Activated CD4-positive, alpha-beta T cell treated with anti-CD3 and anti-CD28 coated beads, Interleukin-2, amount 50 U/mL, for 16 hours (primary cell): ENCODE measurements at places on chromosomes 7 and 10.

- DNase-seq: no peak
Observed at GRCh38 chr10:93081318-93081717, 7.6 kb downstream of the CYP26A1 start.

DNA sequence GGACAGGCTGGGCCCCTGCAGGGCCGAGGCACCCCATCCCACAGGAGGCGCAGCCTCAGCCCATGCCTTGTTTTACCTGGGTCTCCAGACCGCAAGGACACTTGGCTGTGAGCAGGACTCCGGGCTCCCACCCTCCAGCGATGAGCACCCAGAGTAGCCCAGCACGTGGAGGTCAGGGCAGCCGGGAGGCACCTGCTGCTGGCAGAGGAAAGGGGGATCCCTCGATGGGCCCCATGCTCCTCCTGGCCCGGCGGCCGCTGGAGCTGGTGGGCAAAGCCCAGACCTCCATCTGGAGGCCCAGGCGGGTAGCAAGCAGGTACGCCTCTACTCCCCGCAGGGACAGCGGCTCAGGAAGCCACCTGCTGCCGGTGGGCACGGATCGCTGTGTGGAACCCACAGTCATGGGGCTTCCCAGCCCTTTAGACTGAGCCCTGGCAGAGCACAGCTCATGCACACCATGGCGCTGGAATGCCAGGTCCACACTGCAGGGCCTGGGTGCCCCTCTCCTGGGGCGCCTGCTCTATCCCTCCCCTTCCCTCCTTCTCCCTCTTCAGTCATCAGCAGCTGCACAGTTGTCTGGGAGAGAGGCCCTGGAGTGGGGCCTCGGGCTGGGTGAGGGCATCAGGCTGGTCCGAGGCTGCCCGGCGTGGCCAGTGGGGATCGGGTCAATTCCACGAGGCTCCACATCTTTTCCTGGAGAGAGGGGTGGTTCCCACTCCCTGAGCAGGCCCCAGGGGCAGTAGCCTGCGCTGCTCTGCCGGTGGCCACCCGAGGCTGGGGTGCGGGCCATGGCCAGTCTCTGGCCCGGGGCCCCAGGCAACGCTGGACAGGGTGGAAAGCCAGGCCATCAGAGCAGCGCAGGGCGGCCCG is 65.7 kb downstream of the PWWP2B start:
- no peak for DNase-seq

- peak; percentile 25 for DNase-seq
Observed at GRCh38 chr10:98391578-98391991, 23.4 kb downstream of the PYROXD2 start.

DNA sequence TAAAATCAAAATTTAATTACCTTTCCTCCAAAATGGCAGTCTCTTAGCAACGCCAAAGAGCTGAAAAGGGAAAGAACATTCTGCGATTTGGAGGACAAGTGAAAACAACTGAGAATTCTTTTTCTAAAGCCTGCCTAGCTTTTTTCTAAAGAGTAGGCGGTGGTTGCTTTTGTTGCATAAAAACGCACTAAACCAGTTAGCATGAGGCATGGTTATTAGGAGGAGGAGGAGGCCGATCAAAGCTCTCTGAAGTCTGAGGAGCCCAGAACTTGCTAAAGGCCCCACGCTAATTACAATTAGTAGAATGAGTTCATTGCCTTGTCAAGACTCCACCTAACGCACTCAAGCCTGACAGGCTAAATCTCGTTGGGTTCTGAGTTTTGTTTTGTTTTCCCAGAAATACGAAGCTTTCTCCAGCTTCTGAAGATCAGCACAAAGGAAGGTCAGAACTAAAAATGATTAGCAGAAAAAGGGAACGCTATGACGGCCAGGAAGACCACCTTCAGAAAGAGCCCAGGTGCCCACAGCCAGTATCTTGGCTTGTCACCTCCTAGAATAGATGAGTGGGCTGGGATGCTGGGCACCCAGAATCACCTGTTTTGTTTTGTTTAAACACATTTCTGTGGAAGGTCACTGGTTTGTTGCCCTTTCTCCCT is 72.0 kb downstream of the FGFR2 start:
- DNase-seq: no peak

DNA sequence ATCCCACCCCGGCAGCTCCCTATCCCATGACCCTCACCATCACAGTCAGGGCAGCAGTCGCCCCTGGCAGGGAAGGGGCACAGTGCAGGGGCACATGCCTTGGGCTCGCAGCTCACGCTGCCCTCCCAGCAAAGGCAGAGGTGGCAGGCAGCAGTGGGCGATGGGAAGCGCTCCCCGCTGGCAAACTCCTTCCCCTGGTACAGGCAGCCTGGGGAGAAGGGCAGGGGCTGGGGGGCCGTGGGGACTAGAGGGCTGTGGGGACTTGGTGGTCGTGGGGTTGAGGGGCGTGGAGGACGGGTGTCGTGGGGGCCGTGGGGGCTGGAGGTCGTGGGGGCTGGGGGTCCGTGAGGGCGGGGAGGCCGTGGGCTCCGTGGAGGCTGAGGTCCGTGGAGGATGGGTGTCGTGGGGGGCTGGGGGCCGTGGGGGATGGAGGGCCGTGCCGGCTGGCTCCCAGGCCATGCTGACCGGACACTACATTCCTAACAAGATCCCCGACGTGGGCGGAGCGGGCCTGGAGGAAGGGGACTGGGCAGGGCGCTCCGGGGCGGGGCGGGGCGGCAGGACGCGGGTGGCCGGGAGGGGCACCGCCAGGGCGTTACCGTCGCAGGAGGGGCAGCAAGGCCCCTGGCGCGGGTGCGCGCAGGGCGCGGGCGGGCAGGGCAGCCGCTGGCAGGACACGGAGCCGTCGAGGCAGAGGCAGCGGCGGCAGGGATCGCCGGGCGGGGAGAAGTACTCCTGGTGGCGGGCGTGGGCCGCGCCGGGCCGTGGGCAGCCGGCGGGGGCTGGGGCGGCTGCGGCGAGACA is 20.0 kb downstream of the KCP start:
- DNase-seq: no peak

- DNase-seq: no peak
Observed at GRCh38 chr7:128129224-128129864, 98.1 kb upstream of the LRRC4 start.

- DNase-seq: no peak
Observed at GRCh38 chr10:102492983-102493382, 9.5 kb downstream of the ACTR1A start.

GRCh38 chr10:115939101-115939854 is 333.7 kb downstream of the GFRA1 start:
- no peak for DNase-seq

DNA sequence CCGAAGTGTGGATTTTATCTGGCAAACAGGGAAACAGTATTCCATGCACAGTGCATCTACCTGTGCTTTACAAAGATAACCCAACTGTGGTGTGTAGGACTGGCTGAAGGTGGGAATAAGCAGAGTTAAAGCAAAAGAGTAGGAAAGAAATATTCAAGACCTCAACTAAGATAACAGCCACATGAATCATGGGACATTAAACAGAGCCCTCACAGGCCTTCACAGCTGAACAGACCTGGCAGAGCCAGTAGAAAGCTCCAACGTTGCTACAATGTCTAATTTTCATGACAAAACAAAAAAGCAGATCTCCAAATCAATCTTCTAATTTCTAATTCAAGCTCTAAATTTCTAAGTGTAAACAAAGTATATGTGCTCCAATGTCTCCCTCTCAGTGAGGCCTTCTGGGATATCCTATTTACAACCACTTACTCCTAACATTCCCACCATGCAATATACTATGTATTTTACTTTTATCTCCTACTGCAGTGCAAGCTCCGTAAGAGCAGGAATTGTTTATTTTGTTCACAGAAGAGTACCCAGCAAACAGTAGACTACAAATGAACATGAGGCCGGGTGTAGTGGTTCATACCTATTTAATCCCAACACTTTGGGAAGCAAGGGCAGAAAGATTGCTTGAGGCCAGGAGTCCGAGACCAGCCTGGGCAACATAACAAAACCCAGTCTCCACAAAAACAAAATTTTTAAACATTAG is 63.5 kb downstream of the UBE2H start:
- DNase-seq: no peak

DNA sequence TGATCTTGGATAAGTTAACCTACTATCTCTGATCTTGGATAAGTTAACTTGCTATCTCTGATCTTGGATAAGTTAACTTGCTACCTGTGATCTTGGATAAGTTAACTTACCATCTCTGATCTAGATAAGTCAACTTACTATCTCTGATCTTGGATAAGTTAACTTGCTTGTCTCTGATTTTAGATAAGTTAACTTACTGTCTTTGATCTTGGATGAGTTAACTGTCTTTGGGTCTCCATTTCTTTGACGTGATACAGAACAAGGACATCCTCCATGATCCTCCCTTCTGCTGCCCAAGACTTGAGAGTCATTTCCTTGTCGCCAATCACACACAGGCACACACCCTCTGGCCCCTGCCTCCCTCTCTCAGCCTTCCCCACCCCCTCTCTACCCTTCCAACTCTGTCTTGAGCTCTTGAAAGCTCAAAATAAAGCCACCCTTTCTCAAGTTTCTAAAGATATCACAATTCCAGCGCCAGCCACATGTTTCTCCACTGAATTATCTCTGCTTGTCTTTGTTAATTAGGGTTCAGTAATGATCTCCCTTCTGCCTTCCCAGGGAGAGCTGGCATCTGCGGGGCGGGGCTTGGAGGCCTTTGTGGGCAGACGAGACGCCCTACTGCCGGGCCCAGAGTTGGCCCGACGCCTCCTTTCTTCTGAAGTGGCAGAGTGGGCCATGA is 85.1 kb upstream of the GTF2I start:
- DNase-seq: no peak

GRCh38 chr10:34816085-34816496 is 995 bp upstream of the PARD3 start:
- no peak for DNase-seq

DNA sequence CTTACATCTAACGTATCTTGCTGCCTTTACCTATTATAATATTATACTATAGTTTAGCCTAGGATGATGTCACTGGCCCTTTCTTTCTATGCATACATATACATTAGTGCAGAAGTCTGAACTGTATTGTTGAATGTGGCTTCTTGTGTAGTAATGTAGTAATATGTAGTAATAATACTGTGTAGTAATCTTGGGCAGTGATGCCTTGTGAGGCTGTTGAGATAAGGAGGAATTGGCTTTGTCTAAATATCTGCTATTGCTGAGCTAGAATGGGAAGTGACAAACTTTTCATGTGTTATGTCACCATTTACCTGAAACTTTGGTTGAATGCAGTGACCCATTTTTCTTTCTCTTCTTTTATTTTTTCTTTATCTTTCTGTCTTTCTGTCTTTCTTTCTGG is 11.0 kb downstream of the GLCCI1 start:
- DNase-seq: no peak

DNA sequence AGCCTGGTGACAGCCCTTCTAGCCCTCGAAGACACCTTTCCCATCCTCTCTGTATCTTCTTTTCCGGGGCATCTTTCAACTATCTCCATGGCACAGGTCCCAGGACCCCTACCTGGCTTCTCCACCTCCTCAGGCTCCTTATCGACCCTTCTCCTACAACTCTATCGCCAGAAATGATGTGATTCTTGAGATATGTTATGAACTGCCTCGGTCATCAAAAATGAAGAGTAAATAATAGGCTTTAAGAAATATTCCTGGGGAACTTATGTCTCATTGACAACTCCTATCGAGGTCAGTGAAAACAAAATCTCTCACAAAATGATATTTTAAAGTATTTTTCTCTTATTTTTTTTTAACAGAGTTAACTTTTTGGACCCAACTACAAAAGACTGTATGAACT is 405.5 kb upstream of the SHH start:
- DNase-seq: no peak

DNA sequence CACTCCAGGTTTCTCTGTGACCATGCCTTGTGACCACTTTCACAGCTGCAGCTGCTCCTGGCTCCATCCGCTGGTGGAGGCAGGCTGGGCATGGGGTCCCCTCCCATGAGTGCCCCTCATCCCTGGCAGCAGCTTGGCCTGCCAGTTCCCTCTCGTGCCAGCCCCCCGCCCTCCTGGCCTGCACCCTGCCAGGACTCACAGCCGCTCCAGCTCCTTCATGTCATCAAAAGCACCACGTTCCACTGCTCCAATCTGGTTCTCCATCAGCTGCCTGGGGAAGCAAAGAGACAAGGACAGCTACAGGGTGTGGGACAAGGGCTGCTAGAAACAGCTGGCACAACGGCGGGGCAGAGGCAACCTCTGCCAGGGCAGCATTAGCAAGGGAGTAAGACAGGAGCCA is 22.6 kb downstream of the SLIT1 start:
- no peak for DNase-seq

DNA sequence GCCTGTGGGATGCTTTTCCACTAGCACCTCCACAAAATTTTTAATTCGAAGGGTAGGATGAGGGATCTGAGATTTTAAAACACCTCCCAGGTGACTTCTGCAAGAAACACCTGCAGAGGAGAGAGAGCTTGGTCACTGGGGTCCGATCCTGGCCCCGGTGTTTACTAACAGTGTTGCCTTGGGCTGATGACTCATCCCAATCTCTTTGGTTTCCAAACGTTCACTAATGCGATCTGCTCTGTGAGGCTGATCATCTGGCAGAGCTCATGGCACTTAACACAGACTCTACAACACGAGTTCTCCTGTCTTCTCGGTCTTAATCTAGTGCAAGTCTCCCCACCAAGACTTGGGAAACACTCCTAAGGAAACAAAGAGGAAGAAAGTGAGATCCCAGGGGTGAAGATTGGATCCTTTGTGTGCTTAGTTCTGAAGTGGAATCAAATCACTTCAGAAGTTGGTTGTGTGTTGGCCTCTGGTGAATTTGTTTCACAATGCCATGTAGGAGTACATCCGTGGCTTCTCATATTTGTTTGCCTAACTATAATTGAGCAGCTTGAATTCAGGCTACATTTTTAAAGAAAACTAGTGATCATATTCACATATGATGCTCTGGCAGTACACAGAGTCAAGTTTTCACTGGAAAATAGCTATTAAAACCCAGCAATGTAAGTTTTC is 407.9 kb downstream of the NRG3 start:
- DNase-seq: no peak

DNA sequence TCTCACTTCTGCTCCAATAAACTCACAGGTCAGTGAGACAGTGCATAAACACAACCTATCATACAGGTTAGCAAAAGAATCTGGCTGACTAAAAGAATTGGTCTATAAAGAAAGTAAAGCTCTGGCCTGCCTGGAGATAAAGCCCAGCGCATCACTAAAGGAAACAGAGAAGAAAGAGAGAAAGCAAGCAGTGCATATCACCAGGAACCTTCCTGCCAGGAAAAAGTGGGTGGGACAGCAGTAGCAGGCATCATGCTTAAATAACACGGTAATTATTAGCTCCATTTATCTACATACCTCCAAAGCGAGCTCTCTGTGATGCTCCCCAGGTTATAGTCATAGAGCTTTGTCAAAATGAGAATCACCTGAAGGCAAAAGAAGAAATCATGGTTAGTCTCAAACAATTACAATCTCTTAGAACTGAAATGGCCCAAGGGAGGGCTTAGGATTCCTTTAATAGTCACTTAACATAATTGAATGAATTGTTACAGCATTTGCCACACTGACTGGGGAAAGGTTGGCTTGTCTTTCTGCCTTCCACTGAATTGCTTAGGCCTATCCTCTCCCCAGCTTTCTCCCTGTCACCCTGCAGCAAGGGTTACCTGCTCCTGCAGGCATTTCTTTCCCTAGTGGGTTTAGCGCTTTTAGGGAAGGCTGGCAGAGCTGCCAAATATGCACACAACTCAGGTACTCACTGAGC is 208.1 kb downstream of the SORCS1 start:
- DNase-seq: no peak
